ENCODE measurements at places on chromosomes 16 and 17.

- DNase-seq, result no peak
Observed at GRCh38 chr16:1126044-1126443, 26.9 kb upstream of the CACNA1H start.

- DNase-seq, result no peak
Observed at GRCh38 chr17:70520447-70520846, 351.1 kb downstream of the KCNJ2 start.

- DNase-seq, result no peak
Observed at GRCh38 chr16:74766729-74767128, 7.9 kb downstream of the FA2H start.

DNA sequence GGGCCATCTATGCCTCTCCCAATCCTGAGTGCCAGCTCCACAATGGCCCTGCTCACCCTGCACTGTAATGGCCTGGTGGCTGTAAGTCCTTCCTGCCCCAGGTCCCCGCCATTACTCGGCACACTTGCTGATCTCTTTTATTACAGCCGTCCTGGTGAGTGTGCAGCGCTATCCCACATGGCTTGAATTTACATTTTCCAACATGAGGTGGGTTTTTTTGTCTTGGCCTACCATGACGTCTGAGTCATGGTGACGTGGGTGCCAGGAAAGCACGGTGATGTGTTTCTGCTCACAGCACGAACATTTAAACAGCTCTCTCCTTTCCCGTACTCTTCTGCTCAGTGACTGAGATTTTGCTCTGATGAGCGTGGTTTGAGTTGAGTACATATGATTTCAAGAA, 55.2 kb upstream of the FOXF1 start:
- no peak for DNase-seq

DNA sequence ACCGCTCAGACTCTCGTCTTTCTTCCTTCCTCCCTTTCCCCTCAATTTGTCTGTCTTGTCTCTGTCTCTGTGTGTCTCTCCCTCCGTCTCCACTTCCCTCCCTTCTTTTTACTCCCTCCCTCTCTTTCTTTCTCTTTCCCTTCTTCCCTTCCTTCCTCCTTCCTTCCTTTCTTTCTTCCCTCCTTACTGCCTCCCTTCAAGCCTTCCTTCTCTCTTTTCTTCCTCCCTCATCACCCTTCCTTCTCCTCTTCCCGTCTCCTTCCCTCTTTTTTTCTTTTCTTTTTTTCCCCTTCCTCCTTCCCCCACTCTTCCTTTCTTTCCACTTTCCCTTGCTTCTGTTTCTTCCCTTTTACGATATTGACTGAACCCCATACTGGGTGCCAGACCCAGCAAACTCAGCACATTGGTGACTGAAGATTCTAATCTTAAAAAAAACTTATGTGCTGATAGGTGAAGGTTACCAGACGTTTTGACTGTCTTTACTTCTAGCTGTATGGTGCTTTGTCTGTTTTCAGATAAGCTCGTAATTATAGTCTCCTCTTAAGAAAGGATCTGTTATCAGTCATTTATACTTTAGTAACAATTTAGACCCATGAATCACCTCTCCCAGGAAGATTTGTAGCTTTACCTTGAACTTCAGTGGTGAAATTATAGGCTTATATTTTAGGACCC, 481 bp upstream of the BRD7 start:
- no peak for DNase-seq

DNA sequence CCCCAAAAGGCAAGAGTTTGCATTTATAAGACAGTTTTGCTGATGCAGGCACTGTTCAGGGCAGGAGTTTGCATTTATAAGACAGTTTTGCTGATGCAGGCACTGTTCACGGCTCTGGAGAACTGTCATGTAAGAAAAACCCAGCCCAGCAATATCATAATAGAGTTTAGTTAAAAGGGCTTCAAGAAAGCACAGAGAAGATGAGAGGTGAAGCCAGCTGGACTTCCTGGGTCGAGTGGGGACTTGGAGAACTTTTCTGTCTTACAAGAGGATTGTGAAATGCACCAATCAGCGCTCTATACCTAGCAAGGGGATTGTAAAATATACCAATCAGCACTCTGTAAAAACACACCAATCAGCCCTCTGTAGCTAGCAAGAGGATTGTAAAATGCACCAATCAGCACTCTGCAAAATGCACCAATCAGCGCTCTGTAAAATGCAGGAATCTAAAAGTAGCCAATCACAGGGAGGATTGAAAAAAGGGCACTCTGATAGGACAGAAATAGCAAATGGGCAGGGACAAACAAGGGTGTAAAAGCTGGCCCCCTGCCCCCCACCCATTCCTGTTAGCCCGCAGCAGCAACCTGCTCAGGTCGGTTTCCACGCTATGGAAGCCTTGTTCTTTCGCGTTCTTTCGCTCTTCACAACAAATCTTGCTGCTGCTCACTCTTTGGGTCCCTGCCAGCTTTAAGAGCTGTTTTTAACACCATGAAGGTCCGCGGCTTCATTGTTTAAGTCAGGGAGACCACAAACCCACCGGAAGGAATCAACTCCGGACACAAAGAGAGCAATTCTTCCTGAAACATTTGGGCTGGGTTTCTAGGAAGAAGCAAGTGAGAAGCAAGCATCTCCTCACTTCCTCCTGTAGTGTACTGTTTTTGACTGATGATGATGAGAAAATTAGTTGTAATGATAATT, 1.8 kb upstream of the CBX1 start:
- DNase-seq, result no peak

All from T1000 (cell line).